ENCODE measurements at places on chromosomes 16 and 17.

GRCh38 chr16:11698271-11698689 lies 30.0 kb downstream of the SNN start:
- no peak for DNase-seq

DNA sequence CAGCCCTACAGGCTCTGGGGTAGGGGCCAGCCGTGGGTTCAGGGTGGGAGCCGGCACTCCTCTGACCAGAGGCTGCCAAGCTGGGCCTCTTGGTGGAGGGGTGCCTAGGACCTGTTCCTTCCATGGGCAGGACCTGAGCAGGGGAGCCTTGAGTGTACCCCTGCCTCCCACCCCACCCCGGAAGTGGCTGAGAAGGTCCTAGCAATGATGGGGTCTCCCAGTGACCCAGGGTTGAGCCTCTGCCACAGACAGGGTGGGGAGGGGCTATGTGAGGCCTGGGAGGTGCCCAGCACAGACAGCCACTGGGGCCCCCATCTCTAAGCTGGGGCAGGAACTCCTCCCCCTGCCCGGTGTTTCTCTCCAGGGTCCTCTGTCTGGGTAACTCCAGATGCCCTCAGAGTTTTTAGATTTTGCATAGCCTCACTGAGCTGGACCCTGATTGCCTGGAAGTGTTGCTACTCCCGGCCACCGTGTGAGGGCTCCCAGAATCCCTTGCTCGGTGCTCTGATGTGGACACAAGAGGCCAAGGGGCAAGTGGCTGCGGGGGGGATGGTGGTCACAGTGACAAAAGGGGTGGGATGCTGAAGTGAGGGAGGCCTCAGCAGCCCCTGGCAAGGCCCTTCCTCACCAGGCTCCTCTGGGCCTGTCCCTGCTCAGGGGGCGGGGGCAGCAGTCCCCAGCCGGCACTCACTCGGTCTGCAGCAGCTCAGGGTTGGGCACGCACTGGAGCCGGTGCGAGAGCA lies 6.4 kb upstream of the MTSS2 start:
- no peak for DNase-seq

DNA sequence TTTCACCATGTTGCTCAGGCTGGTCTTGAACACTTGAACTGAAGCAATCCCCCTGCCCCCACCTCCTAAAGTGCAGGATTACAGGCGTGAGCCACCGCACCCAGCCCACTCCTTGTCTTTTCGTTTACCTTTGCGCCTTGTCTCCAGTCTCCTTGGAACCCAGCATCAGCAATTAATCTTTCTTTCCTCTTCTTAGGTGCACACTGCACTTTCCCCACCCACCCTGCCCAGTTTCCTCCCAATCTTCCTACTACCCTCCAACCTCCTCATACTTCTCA lies 1.5 kb upstream of the CLDN7 start:
- no peak for DNase-seq

DNA sequence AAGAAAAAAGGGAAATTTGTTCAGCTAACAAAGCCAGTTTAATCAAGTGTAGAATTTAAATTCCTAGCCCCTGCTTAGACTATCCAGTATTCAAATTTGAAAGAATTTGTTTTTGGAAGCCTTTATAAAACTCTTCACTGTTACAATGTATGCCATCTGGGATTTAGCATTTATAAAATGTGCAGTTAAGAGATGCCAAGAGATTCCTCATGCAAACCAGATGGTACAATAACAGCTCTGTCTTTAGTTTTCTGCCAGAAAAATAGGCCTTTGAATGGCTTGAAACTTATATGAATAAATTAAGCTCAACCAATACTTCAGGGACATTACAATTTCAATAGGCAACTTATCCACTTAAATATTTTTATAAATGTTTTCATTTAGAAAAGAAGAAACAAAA lies 6.8 kb upstream of the ANKS4B start:
- no peak for DNase-seq

- no peak for DNase-seq
Observed at GRCh38 chr17:2510559-2510958, 1.1 kb downstream of the METTL16 start.

GRCh38 chr17:63390090-63390489 lies 56.0 kb downstream of the CYB561 start:
- DNase-seq, result no peak

- DNase-seq, result peak; percentile 80
Observed at GRCh38 chr17:63698886-63699637, 863 bp downstream of the LIMD2 start.
